H1 (cell line): ENCODE measurements at places on chromosomes 1 and 21.

DNA sequence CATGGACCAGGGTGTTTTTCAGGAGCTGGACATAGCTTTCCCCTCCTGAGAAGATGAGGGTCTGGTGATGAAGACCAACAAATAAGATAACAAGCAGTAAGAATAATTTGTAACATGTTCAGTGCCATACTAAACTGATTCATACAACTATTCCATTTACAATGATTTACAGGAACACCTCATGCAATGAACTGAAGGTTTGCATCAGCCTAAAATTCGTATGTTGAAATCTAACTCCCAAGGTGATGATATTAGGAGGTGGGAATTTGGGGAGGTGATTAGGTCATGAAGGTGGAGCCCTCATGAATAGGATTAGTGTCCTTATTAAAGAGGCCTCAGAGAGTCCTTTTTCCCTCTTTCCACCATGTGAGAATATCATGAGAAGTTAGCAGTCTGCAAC is 15.9 kb upstream of the NIBAN1 start:
- DNase-seq = no peak

DNA sequence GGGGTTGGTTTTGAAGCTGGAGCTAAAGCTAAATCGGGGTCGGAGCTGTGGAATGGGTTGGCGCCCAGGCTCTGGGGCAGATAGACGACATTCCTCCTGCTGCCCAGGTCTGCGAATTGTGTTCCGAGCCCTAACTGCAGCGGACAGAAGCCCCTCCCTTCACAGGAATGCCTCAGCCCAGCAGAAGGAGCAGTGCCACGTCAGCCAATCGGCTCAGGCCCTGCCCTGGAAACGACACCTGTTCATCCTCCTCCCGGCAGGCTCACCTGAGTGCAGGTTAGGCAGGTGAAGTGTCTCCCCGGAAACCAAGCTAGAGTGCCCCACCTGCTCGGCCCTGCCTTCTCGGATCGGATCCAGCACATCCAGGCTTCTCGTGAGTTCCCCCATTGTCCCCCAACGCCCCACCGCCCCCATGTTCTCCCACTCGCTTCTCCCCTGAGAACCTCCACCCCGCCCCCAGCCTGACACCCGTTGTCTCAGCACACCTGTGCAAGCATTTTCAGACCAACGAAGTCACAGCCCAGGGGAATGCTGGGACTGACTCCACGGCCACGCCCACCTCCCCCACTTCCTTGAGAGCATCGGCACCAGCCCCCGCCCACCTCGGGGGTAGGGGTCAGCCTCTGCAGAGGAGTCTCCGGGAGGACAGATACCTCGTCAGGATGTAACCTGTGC is 775 bp downstream of the TMEM125 start:
- DNase-seq = peak; percentile 90

- no peak for DNase-seq
Measured at GRCh38 chr1:82646336-82646735, 845.6 kb downstream of the ADGRL2 start.

DNA sequence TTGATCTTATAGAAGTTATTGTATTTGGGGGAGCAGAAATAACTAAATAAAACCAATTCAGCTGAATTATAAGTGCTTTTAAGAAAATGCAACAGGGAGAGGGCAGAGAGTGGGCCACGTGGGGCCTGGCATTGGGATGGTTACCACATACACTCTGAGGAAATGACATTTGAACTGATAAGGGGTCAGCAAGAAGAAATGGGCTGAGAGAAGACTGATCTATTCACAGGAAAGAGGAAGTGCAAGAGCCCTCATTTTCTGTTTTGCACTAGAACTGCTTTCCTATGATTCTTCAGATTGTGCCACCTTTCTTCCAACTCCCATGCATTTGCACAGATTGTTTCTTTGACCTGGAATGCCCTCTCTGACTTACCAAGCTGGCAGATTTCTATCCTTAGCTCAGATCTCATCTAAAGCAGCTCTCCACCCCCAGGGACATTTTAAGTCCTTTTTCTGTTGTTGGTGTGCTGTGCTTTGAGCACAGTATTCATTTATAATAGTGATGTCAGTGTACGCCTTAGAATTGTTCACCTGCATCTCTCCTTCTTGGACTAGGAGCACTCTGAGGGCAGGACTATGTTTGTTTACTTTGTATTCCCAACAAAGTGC is 115.9 kb downstream of the FGGY start:
- DNase-seq = no peak

DNA sequence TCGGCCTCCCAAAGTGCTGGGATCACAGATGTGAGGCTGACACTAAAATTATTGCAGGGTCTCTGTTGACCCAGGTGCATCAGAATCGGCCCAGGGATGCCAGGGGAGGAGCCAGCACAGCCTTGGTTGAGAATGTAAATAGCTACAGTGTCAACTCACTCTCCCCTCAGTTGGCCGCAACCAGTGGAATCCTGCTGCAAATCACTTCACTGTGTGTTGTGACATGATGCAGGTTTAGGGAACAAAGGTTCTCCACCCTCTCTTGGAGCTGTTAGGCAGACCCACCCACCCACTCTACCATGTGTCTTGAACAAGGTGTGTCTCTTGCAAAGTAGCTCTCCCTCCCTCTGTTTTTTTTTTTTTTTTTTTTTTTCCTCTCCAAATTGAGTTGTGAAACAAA is 60.5 kb upstream of the SOD1 start:
- no peak for DNase-seq

DNA sequence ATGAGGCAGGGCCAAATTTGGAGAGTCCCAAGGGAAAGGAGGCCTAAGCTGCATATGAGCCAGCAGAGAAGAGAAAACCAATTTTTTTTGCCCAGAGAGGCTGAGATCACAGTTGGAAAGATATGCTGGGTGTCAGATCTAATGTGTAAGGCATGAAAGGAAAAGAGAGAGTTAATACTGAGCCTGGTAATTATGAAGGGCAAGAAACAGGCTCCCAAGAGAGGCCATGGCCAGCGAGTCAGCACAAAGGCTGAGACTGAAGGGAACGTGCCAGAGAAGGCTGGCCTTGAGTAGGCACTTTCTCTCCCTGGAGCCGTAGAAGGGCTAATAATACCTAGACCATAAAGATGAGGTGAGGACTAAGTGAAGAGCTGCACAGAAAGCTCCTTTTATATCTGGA is 31.8 kb upstream of the BEND5 start:
- no peak for DNase-seq

DNA sequence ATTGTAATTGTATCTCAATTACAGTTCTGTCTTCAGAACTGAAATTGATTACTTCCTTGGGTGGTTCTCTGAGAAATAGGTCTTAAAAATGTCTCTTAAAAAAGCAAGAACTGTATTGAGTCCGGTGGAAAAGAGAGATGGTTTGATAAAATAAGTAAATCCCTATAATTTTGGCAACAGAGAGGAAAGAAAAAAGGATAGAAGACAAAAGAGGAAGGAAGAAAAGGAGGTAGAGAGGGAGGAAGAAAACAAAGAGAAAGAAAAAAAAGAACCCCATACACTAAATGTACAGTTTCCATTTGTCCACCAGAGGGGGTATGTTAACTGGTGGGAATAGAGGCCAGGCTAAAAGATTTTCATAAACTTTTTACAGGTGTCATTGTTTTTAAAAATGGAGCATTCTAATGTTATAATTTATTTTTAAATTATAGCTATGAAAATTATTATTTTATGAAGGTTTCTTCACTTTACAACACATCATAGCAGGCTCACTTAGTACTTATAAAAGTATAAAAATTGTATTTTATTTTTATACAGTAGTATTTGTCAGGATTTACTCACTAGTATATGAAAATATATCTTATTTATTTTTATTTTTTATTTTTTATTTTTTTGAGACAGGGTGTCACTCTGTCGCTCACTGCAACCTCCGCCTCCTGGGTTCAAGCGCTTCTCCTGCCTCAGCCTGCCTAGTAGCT is 2.1 kb upstream of the UBE2T start:
- no peak for DNase-seq

DNA sequence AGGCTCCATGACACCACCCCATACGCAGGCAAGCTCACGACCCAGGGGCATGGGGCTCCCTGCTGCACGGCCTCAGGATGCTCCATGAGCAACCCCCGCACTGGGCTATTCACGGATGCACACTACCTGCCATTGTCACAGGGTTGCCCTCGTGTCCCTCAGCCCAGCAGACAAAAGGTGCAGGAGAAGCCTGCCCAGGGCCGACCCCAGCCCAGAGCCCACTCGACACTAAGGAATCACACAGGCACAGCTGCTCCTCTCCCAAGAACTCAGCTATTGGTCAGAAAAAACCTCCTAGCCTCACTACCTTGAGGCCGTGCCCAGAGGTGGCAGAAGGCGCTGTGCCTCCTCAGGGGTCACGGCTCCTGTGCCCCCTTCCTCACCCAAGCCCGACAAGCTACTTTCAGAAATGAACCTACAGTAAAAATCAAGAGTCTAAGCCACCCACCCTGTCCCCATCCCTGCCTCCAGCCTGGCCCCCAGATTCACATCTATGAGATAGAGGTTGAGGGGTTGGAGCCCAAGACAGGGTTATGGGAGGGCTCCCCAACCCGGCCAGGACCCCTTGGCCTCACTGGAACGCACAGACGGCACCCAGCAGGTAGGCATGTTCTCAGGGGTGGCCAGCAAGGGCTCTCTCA is 6.4 kb upstream of the SPATC1L start:
- no peak for DNase-seq

DNA sequence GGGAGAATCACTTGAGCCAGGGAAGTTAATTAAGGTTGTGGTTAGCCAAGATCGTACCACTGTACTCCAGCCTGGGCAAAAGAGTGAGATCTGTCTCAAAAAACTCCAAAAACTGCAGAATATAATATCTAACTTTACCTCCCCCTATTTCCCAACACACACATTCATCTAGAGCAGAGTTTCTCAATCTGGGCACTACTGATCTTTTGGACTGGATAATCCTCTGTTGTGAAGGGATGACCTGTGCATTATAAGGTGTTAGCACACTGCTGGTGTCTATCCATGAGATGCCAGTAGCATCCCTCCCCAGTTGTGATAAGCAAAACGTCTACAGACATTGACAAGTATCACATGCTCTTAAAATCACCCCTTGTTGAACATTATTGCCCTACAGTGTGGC is 61.8 kb downstream of the RGS13 start:
- no peak for DNase-seq

DNA sequence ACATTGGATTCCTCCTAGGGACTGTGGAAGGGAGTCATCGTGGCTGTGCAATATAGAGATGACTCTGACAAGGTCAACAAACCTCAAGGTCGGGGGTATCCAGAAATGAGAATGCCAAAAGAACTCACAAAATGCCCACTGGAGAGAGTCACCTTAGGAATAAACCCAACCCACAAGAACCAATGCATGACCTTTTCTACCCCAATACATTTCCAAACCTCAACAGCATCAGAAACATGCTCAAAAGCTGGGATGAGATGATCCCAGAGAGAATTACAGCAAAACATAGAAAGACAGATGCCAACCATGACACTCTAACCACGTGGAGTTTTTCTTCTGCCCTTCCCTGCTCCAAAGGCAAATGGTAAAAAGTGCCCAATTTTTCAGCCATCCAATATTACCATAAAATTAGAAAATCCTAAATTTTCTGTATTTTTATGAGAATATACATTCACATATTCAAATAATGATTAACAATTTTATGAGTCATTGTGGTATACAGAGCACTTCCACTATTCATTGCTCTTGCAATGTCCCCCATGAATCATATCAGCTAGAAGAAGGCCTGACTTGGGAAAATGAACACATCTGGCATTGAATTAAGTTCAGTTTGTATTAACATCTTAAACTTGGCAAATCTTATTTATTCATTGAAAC is 88.2 kb upstream of the PALMD start:
- DNase-seq = no peak

- DNase-seq = peak; percentile 9
Measured at GRCh38 chr1:159056069-159056698, 20.4 kb downstream of the AIM2 start.

- no peak for DNase-seq
Measured at GRCh38 chr1:14220324-14220723, 378.2 kb upstream of the KAZN start.

DNA sequence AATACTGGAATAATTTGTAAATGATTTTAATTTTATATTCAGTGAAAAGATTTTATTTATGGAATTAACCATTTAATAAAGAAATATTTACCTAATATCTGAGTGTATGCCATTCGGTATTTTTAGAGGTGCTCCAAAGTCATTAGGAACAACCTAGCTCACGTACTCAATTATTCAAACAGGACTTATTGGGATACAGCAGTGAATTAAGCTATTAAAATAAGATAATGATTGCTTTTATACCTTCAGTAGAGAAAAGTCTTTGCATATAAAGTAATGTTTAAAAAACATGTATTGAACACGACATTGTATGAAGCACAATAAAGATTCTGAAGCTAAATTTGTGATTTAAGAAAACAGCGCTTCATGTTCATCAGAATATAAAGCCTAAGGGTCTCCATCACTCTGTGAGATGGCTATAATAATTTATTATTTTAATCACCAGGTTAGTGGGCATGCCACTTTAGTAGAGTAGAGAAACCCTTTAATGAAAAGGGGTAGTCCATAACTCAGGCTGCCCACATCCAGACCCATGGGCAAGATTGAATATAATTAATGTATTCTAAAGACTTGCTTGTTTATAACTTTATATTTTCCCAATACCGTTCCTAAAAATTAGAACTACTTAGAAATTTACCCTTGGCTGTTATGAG is 3.2 kb downstream of the CCN1 start:
- peak; percentile 20 for DNase-seq

GRCh38 chr1:55056632-55056992 is 17.3 kb downstream of the PCSK9 start:
- DNase-seq = no peak

GRCh38 chr21:43298546-43299440 is 128.1 kb downstream of the SIK1 start:
- DNase-seq = no peak

DNA sequence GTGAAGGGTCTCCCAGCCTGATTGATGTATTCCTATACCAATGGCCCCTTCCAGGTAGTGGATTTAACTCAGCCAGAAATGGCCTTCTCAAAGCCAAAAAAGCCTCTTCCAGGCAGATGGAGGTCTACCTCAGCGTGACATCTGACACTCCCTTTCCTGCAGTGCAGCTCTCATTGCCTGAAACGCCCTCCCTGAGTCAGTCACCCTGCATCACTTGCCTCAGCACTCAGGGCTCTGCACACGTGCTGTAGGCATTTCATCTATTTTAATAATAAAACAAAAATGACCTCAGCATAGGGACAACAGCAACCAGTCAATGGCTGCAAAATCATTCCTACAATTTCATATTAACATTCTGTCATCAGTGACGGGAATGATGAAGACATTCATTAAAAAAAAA is 64.4 kb upstream of the GJA5 start:
- no peak for DNase-seq

DNA sequence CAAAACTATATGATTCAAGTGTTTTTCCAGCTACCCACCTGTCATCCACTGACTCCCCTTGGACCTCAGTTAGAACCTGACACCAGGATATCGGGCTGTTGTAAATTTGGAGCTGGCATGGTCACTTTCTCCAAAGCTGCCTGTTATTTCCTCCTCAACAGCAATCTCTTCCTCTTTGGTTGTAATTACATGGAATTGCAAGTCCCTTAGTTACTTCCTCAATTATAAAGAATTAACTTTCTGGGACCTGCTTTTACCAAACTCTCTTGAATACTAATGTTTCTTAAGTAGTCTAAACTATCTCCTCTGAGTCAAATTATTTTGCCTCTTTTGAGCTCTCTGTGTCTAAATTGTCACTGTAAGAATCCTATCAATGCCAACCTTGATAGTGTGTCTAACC is 150.3 kb upstream of the SGIP1 start:
- no peak for DNase-seq

GRCh38 chr1:25729790-25730644 is 70.0 kb upstream of the SELENON start:
- no peak for DNase-seq

- no peak for DNase-seq
Measured at GRCh38 chr1:30962609-30963508, 54.3 kb upstream of the SDC3 start.

- no peak for DNase-seq
Measured at GRCh38 chr1:223350361-223350908, 13.5 kb downstream of the SUSD4 start.
